ENCODE measurements at places on chromosomes 3 and 15. TPM values are rescaled to one million over a fixed set of nuclear protein-coding genes. Genes with fewer than 3 reads are reported as not detected.

- DNase-seq, result no peak
Measured at GRCh38 chr3:88773766-88774165, 333.7 kb upstream of the EPHA3 start.

GRCh38 chr3:164608554-164609276 is 469.6 kb downstream of the SI start:
- no peak for DNase-seq

DNA sequence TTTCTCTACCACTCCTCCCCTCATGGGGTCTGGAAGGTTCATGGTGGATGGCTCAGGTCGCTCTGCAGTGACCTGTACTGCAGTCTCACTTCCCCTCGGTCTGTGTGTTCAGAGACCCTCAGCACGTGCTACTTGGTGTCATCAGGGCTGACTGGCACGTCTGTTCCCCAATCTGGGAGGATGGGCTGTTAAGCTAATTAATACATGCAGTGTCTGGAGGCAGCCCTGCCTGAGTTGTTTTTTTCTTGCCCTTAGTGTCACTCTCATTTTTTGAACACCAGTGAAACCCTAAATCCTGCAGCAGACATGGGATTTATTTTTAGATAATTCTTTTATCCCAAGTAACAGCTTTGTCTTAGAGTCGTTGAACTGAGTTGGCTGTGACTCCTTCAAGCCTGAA is 64.6 kb downstream of the ARNT2 start:
- DNase-seq, result no peak

The IMPG2 gene
- total RNA-seq, result 1.1 TPM

The AGBL1 gene
- 0.59 TPM for total RNA-seq

GRCh38 chr15:62691008-62691407 is 351.5 kb upstream of the TPM1 start:
- DNase-seq, result no peak

The TM4SF18 gene
- 5.0 TPM for total RNA-seq

DNA sequence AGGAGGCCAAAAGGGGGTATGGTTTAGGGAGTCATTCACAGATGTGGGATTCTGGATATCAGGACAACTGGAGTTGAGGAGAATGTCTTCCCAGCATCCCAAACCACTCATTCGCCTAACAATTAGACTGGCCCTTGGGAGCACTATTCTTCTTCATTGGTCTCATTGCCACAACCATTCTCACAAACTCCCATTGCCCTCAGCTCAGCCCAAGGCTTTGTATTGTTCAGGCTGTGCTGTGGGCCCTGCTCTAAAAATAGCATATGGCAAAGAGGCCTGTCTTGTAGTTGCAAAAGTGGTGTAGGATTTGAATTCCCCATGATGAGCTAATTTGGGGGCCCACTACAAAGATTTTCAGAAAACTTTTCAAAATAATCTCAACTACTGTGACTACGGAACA is 6.3 kb upstream of the ADAMTS9 start:
- DNase-seq, result no peak

The PLAAT1 gene
- 14.3 TPM for total RNA-seq

The RARRES1 gene
- total RNA-seq, result 2.5 TPM

Data from dorsolateral prefrontal cortex (tissue), 122 donors.